Aorta (tissue), 5 donors: ENCODE measurements at places on chromosomes 3 and 15.

- no peak for DNase-seq
Measured at GRCh38 chr15:68644083-68644904, 65.5 kb downstream of the CORO2B start.

DNA sequence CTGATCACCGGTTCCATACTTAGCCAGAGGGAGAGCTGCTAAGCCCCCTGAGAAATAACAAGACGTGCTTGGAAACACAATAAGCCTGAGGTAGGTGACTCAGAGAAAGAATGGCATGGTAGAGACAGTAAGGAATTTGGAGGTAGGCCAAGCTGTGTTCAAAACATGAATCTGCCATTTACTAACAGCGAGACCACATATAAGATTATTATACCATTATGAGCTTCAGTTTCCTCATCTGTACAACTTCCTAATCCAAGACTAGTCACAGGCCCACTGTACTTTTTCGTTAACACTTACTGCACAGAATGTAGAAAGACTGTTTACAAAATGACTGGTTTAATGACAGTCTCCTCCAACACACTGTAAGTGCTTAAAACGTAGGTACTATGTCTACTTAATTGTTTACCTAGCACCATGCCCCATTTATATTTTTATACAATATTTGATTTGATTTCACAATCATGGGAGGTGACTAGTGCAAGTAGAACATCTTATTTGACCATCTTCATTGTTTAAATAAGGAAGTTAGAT is 25.7 kb downstream of the ATOSA start:
- no peak for DNase-seq

DNA sequence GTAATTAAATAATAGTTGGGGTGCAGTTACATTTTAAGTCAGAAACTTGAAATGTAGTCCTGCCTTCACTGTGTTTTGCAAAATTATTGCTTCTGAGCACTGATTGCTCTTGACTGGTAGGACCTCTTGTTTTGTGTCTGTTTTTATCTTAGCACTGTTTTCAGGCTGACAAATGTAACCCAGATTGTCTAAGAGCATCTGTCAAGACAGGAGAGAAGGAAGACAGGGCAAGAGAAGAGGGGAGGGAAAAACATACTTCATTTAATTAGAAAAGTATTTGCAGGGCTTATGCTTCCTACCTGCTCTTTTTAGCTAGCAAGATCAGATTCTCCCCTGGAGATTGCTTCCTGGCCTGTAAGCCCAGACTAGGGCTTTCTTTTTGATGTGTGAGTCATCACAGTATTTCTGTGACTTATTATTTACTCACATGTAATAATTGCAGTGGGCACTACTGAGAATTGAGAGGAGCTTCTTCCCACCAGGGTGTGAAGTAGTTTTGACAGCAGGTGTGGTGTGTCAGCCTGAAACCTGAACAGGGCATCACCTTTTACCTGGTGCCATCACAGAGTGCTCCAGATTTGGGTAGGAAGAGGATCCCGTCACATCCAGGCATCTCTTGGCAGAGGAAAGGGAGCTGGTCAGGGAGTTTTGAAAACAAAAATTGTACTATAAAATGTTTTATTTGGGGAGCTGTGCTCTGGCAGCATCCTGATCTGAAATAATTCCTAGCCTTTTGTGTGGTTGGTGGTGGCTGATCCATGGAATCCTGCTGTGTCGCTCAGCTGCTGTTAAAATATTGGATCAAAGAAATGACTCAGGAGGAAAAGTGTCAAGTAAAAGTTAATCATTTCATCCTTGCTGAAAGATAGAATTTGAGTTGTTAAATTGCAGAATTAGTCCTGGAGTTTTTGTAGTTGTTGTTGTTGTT is 98.2 kb downstream of the TMEM108 start:
- no peak for DNase-seq

GRCh38 chr15:34336991-34337556 is 507 bp downstream of the SLC12A6 start:
- no peak for DNase-seq

DNA sequence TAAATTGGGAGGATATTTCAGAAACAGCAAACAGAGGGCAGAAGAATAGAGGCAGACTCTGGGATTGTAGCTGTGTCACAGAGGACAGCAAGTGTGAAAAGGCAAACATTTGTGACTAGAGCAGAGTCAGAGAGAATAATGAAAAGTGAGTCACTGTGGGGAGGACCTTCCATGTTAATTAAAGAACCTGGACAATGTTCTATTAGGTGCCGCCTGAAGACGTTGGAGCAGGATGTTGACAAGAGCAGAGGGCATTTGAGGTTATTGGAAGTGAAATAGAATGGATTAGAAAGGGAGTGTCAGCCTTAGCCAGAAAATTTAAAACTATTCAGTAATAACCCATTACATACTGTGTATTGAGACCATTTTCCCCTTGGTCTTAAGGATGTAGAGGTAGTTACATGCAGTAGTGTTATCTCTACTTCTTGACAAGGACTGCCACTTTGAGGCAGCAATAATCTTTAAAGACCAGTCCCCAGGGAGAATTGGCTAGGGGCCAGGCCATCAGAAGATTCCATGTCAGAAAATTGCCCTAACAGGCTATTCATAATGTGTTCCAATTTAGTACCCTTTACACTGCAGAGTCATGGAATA is 5.8 kb downstream of the ACKR2 start:
- no peak for DNase-seq

- DNase-seq: peak; percentile 85
Measured at GRCh38 chr3:134029734-134030378, at the start of gene SLCO2A1. Gene SLCO2A1, minus strand, starts transcription at chr3:134029925. Its CDS starts 123 bp downstream, at chr3:134029802.

DNA sequence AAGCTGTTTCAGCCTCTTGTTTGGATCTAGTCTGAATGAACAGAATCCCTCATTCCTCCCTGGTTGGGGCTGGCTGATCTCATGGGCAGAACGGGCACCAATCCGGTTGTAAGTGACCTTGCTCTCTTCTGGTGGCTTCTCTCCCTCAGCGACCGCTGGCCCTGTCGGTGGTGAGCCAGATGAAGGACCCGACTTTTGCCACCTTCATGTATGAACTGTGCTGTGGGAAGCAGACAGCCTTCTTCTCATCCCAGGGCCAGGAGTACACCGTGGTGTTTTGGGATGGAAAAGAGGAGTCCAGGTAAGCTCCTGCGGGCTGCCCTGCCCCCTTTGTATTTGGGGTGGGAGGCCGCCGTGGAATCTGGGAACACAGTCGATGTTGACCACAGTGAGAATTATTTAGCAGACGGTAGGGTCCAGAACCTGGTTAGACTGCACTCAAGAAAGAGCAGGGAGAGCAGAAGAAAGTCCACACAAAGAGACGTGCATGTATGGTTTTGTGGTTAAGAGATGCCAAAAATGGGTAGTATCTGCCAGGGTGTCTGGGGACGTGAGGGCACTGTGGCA is 138.8 kb downstream of the LRRK1 start:
- peak; percentile 26 for DNase-seq

GRCh38 chr3:62027796-62028195 is 345.6 kb downstream of the FEZF2 start:
- no peak for DNase-seq

DNA sequence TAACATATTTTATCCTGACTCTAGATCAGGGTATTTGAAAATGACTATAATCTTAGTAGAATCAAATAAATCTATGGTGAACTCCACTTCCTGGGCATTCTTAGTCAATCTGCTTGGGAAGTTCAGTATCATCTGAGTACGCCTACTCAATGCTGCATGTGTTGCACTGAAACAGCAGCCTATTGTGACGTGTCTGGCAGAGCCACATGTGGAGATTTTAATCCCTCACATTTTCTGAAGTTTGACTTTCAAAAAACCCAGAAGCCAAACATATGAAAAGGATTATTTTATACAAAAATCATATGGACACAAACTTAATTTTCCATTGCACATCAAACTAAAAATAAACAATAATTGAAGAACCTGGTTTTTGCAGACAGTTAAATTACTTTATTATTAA is 798.3 kb downstream of the ROBO1 start:
- DNase-seq: no peak

- peak; percentile 45 for DNase-seq
Measured at GRCh38 chr3:38588995-38589937, 60.2 kb downstream of the SCN5A start.

DNA sequence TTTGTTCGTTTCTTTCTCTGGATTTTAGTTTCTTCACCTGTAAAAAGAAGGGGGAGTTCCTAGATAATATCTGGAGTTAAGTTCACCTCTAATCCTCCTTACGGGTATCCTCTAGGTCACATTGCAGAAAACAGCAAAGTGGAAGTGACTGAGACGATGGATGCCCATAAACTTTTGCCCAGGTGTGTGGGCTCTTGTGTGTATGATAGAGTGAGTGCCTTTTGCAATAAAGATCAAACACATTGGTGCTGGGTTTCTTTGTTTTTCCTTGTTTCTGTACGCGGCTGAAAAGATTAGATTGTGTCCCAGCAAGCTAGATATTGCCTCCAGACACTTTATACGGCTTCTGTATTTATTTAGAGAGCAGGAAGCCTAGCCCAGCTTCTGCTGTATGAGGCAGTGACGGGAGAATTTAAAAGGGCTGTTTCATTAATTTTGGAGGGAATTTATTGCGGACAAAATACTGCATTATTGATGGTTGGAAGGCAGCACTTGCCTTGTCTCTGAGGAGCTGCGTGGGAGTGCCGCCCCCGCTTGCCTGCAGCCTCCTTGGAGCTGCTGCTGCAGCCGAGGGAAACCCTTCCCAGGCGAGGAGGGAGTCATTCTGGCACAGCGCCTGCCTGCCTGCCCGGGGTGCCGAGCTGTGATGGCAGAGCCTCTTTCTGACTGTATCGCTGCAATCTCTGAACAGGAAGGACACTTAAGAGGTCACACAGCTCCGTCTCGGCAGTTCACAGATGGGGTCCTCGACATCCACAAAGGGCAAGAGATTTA is 38.5 kb downstream of the PYDC2 start:
- DNase-seq: peak; percentile 77

- no peak for DNase-seq
Measured at GRCh38 chr3:23942546-23942945, 2.5 kb upstream of the NR1D2 start.

GRCh38 chr15:57122080-57122840 is 203.8 kb downstream of the TCF12 start:
- no peak for DNase-seq

- DNase-seq: no peak
Measured at GRCh38 chr3:177622520-177622919, 425.2 kb upstream of the TBL1XR1 start.

- DNase-seq: no peak
Measured at GRCh38 chr3:183069086-183069485, 30.2 kb downstream of the MCCC1 start.

DNA sequence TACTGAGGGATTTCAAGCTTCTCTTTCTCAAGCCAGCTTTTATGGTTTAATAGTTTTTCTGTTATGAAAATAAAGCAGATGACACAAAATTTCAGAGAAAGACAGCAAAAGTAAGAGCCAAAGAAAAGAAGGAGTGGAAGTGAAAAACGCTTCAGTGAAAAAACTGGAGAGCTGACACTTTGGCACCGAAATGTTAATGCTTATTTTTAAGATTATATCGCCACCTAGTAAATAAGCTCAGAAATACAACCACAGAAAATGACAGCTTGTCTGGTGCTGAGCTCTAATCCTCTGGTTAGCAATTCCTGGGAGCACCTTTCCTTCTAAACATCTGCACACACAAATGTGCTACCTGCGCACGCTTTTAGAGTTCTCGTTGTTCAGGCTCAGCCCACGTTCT is 101.6 kb downstream of the ZPLD1 start:
- no peak for DNase-seq

DNA sequence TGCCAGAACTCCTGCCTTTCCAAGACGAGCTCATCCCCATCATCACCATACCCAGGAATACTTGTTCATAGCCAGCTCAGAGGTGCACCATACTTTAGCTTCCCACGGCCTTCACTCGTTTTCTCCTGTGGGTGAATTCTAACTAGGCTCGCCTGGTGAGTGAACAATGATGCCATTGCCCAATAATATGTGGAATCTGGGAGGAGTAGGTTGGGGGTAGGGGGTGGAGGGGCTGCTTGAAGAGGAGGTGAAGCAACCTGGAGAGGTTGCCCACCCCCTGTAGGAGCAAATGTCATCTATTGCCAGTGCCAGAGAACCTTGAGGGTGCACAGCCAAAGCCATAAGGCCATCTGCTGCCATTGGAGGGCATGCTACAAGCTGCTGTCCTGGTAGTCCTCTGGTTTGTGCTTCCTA is 592 bp upstream of the ZNF445 start:
- DNase-seq: no peak

GRCh38 chr3:16884084-16884747 is 539 bp upstream of the PLCL2 start:
- peak; percentile 90 for DNase-seq

GRCh38 chr15:34582461-34583371 is 735 bp downstream of the GOLGA8B start:
- DNase-seq: peak; percentile 77

DNA sequence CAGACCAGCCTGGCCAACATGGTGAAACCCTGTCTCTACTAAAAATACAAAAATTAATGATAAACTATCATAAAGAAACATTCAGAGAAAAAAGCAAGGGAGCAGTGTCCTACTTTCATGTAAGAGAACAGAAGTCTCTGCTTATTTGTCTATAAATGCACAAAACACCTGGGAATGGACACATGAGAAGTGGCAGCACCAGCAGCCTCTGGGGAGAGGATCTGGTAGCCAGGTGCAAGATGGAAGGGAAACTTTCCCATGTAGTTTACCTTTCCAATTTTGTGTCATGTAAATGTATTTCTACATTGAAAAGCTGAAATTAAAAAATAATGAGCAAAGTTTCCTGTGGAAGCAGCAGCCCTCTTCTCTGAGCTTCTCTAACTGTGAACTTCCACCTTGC is 18.8 kb downstream of the SCAP start:
- DNase-seq: no peak

GRCh38 chr3:182241766-182242488 is 530.2 kb downstream of the SOX2 start:
- DNase-seq: no peak

DNA sequence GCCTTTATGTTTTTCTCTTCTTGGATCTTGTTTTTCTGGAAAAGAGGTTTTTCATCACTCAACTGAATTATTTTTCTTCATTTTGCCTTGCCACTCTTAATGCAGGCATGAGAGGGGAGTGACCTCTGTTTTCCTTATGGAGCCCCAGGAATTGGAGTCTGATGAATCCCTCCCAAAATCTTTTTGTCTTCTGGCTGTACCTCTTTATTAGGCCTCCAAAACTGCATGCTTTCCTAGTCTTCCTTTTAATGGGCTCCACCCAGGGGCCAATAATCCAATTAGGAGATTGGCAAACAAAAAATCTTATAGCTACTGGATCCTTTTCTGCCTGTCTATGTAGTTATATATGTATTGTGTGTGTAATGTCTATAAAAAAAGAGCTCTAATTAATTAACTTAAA is 192.4 kb upstream of the PEX5L start:
- DNase-seq: no peak

GRCh38 chr15:48440084-48440483 is 108.9 kb downstream of the DUT start:
- no peak for DNase-seq

GRCh38 chr15:64688770-64689169 is 86.6 kb downstream of the RBPMS2 start:
- no peak for DNase-seq

GRCh38 chr15:46778876-46779275 is 938.4 kb upstream of the SEMA6D start:
- no peak for DNase-seq

DNA sequence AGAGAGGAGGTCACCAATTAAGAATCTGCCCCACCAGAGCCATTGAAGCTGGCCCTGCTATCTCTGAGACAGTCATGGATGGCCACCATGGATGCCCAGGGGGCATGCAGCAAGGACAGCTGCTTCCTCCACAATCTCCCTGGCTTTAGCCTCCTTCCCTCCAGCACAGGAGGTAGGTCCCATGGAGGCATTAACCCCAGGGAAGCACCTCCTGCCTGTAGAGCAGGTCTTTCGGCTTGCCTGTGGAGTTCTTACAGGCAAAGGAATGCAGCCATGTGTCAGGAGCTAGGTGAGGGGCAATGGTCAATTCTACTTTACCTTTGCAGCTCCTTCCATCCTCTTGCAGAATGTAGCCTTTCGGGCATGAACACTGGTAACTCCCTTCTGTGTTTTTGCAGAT is 93.8 kb downstream of the DUT start:
- DNase-seq: no peak
